Lower lobe of right lung (tissue), 2 donors: ENCODE measurements at places on chromosomes 3 and 15. TPM values are rescaled to one million over a fixed set of nuclear protein-coding genes. Genes with fewer than 3 reads are reported as not detected.

The KLHL40 gene
- not detected for total RNA-seq

The CELSR3 gene
- 1.0 TPM for total RNA-seq

The EFCC1 gene
- 12.1 TPM for total RNA-seq

The NEK10 gene
- 9.4 TPM for total RNA-seq

The THSD4 gene
- 18.2 TPM for total RNA-seq

The PIGZ gene
- 4.6 TPM for total RNA-seq

The PLSCR2 gene
- total RNA-seq = 0.86 TPM

The CLEC3B gene
- 217 TPM for total RNA-seq

The PRSS50 gene
- total RNA-seq = 0.41 TPM

The CCDC33 gene
- total RNA-seq = 5.9 TPM

The MYL3 gene
- 2.0 TPM for total RNA-seq

The ACKR2 gene
- total RNA-seq = 5.3 TPM

The ADPRH gene
- total RNA-seq = 32.0 TPM

The AADAC gene
- 5.6 TPM for total RNA-seq

The IL5RA gene
- total RNA-seq = 5.6 TPM

The INSYN1 gene
- total RNA-seq = 3.8 TPM

The CHRM5 gene
- total RNA-seq = not detected

The SPTBN5 gene
- total RNA-seq = 2.1 TPM

The SLC12A8 gene
- total RNA-seq = 9.1 TPM

The CADPS gene
- total RNA-seq = 2.7 TPM

The CHRD gene
- total RNA-seq = 4.1 TPM

The MKRN3 gene
- total RNA-seq = 0.41 TPM

The SLC9C1 gene
- total RNA-seq = not detected

The GOLGA8G gene
- not detected for total RNA-seq

The ACVR2B gene
- total RNA-seq = 8.2 TPM

The ALDH1L1 gene
- 2.8 TPM for total RNA-seq

The CMSS1 gene
- total RNA-seq = 17.3 TPM
